Stomach (tissue), 19 donors: ENCODE measurements at places on chromosomes 6 and 20. TPM values are rescaled to one million over a fixed set of nuclear protein-coding genes. Genes with fewer than 3 reads are reported as not detected.

Gene TGM3
- total RNA-seq: not detected

Gene NKAPL
- not detected for total RNA-seq

Gene MCCD1
- total RNA-seq: not detected

Gene PKHD1
- total RNA-seq: not detected

Gene MOG
- not detected for total RNA-seq

Gene RAD21L1
- not detected for total RNA-seq

Gene ISM1
- total RNA-seq: 0.92 TPM

DNA sequence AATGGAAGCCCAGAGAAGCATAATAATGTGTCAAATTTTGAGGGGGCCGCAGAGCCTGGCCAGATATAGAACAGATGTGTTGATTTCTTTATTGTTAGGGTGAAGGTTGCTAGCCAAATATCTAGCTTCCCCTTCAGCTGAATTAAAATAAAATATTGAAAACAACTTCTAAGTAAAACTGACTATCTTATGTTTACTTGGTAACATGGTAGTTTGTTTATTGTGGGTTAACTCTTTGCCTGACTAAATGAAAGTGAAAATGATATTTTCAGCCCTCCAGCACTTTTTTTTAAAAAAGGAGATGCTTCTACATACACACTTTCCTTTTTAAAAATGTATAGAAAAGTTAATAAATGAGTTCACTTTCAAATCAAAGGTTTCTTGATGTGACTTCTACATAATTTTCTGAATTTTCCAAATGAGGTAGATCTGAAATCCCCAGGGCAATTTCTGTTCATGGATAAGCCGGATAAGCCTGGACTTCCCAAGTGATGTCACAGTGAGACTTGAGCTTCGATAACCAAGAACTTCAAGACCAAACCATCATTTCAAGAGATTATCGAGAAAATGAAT, 172.1 kb upstream of the OLIG3 start:
- no peaks in the 10 kb centered on the region for H3K27me3 ChIP-seq
- no peak for DNase-seq
- no peak overlapping the region for H3K27ac ChIP-seq
- no peaks in the 10 kb centered on the region for H3K4me1 ChIP-seq
- no peak overlapping the region for H3K4me3 ChIP-seq

DNA sequence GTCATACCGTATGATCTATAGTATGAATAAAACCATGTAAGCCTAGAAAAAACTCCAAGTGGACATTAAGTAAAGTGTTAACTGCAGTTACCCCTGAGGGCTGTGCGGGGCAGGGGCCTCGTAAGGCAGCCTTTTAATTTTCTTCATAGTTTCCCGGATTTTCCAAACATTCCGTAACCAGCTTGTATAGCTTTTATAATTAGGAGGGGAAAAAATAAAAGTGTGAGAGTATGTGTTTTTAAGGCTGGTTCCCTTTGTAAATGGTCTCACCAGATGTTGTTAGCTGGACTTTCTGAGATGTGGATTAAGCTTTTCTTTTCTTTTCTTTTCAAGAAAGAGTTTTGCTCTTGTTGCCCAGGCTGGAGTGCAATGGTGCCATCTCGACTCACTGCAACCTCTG, 7.0 kb downstream of the KIAA1755 start:
- peak overlapping the region; percentile 73 for H3K27ac ChIP-seq
- H3K4me1 ChIP-seq: no peaks in the 10 kb centered on the region
- H3K36me3 ChIP-seq: no peaks in the 10 kb centered on the region
- peaks cover 3% of the 10 kb centered on the region for H3K27me3 ChIP-seq
- no peak for DNase-seq

- no peak for DNase-seq
- no peak overlapping the region for H3K4me3 ChIP-seq
- H3K36me3 ChIP-seq: no peaks in the 10 kb centered on the region
- H3K27me3 ChIP-seq: no peaks in the 10 kb centered on the region
- peaks cover 24% of the 10 kb centered on the region for H3K4me1 ChIP-seq
These were observed 269.5 kb upstream of the CITED2 start for GRCh38 chr6:139643986-139644385.

GRCh38 chr20:47768016-47768824, 17.1 kb downstream of the SULF2 start:
- peak; percentile 58 for DNase-seq
- no peaks in the 10 kb centered on the region for H3K36me3 ChIP-seq
- H3K4me1 ChIP-seq: peaks cover 9% of the 10 kb centered on the region
- H3K4me3 ChIP-seq: no peak overlapping the region
- no peaks in the 10 kb centered on the region for H3K27me3 ChIP-seq
- H3K27ac ChIP-seq: peak overlapping the region; percentile 7

DNA sequence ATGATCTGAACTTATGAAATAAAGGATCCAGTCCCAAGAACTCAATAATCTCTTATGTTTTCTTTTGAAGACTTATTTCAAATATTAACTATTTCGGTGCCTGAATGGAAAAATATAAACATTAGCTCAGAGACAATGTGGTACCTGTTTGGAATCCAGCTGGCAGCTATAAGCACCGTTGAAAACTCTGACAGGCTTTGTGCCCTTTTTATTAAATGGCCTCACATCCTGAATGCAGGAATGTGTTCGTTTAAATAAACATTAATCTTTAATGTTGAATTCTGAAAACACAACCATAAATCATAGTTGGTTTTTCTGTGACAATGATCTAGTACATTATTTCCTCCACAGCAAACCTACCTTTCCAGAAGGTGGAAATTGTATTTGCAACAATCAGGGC, 4.4 kb upstream of the KIAA0319 start:
- H3K36me3 ChIP-seq: peaks cover 57% of the 10 kb centered on the region
- no peak overlapping the region for H3K4me3 ChIP-seq
- DNase-seq: no peak
- H3K27ac ChIP-seq: no peak overlapping the region
- H3K27me3 ChIP-seq: no peaks in the 10 kb centered on the region

DNA sequence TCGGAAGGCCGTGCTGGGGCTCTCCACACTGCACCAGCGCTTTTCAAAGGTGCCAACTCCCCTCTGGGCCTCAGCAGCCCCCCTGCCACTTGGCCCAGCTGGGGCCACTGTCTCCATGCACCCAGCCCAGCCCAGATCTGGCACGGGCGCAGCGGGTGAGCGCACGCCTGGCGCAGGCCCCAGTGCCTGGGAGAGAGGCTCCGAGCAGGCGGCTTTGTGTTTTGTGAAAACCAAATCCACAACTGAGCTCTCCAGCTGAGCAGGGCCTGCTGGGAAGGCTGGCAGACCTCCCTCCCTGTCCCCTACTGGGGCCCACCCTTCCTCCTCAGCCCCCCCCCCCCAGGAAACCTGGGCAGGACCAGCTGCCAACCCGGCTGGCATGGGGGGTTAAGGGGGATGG, 17.0 kb downstream of the MDGA1 start:
- DNase-seq: peak; percentile 82
- no peak overlapping the region for H3K27ac ChIP-seq
- H3K4me3 ChIP-seq: no peak overlapping the region
- no peaks in the 10 kb centered on the region for H3K27me3 ChIP-seq

- H3K4me3 ChIP-seq: no peak overlapping the region
- H3K4me1 ChIP-seq: no peaks in the 10 kb centered on the region
- DNase-seq: no peak
These were observed 41.9 kb downstream of the EDN3 start for GRCh38 chr20:59342023-59342957.

- H3K27ac ChIP-seq: peak overlapping the region; percentile 44
- H3K4me1 ChIP-seq: peaks cover 86% of the 10 kb centered on the region
- no peak overlapping the region for H3K4me3 ChIP-seq
- DNase-seq: no peak
- H3K27me3 ChIP-seq: no peaks in the 10 kb centered on the region
These were observed 5.4 kb downstream of the TRIM26 start for GRCh38 chr6:30207619-30208295.

- H3K4me3 ChIP-seq: no peak overlapping the region
- no peaks in the 10 kb centered on the region for H3K4me1 ChIP-seq
- peak; percentile 39 for DNase-seq
These were observed 142.2 kb downstream of the MOXD1 start for GRCh38 chr6:132259070-132259469.

DNA sequence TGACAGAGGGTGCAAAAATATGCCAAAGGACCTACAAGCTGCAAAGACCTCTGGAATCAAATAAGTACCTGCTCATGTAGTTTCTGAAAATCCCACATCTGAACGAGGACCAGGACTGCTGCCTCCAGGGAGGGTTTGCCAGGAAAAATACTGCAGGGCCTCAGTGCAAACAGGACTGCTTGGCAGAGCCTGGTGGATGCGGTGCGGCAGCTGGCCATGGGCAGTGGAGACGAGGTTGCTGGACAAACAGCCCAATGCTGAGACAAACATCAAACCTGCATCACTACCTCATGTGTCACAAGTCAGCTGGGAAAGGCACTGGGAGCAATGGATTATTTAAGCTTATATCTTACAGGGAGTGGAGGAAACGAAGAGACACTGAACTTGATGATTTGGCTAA, 238.8 kb downstream of the PAX1 start:
- no peaks in the 10 kb centered on the region for H3K27me3 ChIP-seq
- no peaks in the 10 kb centered on the region for H3K36me3 ChIP-seq
- H3K4me3 ChIP-seq: no peak overlapping the region
- H3K4me1 ChIP-seq: no peaks in the 10 kb centered on the region
- no peak overlapping the region for H3K27ac ChIP-seq

- no peak overlapping the region for H3K27ac ChIP-seq
- H3K27me3 ChIP-seq: no peaks in the 10 kb centered on the region
- no peak for DNase-seq
These were observed 4.9 kb upstream of the ELOVL5 start for GRCh38 chr6:53353624-53354023.

- H3K4me1 ChIP-seq: no peaks in the 10 kb centered on the region
- H3K4me3 ChIP-seq: no peak overlapping the region
- no peak for DNase-seq
- no peaks in the 10 kb centered on the region for H3K27me3 ChIP-seq
These were observed 252.3 kb downstream of the LY86 start for GRCh38 chr6:6840831-6841291.

GRCh38 chr20:11114382-11114781, 440.6 kb upstream of the JAG1 start:
- no peaks in the 10 kb centered on the region for H3K36me3 ChIP-seq
- no peak for DNase-seq
- no peak overlapping the region for H3K27ac ChIP-seq
- no peaks in the 10 kb centered on the region for H3K27me3 ChIP-seq
- H3K4me1 ChIP-seq: no peaks in the 10 kb centered on the region

GRCh38 chr6:33860006-33860405, 56.2 kb upstream of the MLN start:
- no peak overlapping the region for H3K4me3 ChIP-seq
- no peak overlapping the region for H3K27ac ChIP-seq
- H3K36me3 ChIP-seq: no peaks in the 10 kb centered on the region
- peaks cover 11% of the 10 kb centered on the region for H3K4me1 ChIP-seq

DNA sequence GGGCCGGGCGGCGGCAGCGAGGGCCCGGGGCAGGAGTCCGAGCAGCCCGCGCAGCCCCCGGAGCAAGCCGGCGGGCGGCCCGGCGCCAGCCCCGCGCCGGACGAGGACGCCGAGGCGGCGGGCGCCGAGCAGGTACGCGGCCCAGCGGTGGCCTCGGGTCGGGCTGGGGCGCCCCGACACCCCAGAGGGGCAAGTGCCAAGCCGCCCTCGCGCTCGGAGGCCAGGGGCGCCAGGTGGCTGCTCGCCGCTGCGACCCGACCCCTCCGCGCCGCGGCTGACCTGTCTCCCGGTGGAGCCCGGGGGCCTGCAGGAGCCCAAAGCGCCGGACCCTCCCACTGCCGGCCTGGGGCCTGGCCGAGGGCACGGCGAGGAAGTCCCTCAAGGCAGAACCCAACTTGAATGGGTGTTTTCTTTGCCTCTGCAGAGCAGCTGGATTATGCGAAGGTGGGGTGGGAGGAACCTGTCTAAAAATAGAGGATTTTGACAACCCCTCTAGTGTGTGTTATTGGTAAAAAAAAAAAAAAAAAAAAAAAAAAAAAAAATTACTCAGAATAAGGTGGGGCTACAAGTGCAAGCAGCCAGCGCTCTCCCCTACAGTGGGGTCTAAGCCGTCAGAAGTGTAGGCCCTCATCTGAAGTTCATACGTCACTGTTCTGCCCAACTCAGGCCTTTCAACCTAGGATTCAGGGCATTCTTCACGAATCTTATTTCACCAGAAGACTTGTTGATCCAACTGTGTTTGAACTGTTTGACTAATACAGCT, 609 bp downstream of the OGFRL1 start:
- H3K4me1 ChIP-seq: peaks cover 24% of the 10 kb centered on the region
- peak overlapping the region; percentile 81 for H3K27ac ChIP-seq
- no peaks in the 10 kb centered on the region for H3K36me3 ChIP-seq
- peak overlapping the region; percentile 77 for H3K4me3 ChIP-seq

- H3K27ac ChIP-seq: no peak overlapping the region
- H3K4me1 ChIP-seq: no peaks in the 10 kb centered on the region
- H3K27me3 ChIP-seq: no peaks in the 10 kb centered on the region
- H3K4me3 ChIP-seq: no peak overlapping the region
- DNase-seq: no peak
- H3K36me3 ChIP-seq: no peaks in the 10 kb centered on the region
These were observed 8.9 kb downstream of the HTR1B start for GRCh38 chr6:77454386-77454785.

DNA sequence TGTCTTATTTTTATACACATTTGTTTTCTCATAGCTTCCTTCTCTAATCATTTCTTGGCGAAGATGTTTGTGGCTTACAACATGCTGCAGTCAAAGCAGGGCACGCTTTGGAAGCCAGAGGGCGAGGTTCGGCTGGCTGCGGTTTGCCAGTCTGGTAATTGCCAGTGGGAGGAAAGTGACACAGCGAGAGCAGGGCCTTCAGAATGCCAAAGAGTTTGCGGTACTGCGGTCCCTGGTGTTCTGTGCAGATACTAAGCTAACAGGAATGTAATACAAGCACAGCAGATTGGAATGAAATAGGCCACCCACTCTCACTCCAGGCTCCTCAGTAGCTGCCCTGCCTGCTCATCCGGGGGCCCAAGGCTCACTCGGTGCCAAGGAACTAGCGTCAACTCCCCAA, 58.7 kb upstream of the TGM3 start:
- no peaks in the 10 kb centered on the region for H3K36me3 ChIP-seq
- peak; percentile 43 for DNase-seq
- H3K27ac ChIP-seq: no peak overlapping the region
- H3K4me1 ChIP-seq: no peaks in the 10 kb centered on the region

GRCh38 chr20:25194333-25194972, 1.1 kb upstream of the ENTPD6 start:
- H3K4me3 ChIP-seq: no peak overlapping the region
- peaks cover 38% of the 10 kb centered on the region for H3K4me1 ChIP-seq
- H3K27me3 ChIP-seq: no peaks in the 10 kb centered on the region
- no peak overlapping the region for H3K27ac ChIP-seq
